ENCODE measurements at places on chromosomes 12 and 14. TPM values are rescaled to one million over a fixed set of nuclear protein-coding genes. Genes with fewer than 3 reads are reported as not detected.
A peak's percentile ranks its signal among the peaks of the same experiment; 100 is the strongest.

Gene SALL2
- total RNA-seq: 4.9 TPM

Gene PRB2
- not detected for total RNA-seq

GRCh38 chr12:94207849-94208621 is 59.7 kb downstream of the PLXNC1 start:
- no peak overlapping the region for H3K4me3 ChIP-seq
- H3K4me1 ChIP-seq: peaks cover 34% of the 10 kb centered on the region
- 0 out of 2 replicates have a peak, but pooled peaks cover 1% of the 10 kb centered on the region for H3K36me3 ChIP-seq
- H3K27me3 ChIP-seq: no peaks in the 10 kb centered on the region
- no peak overlapping the region for H3K27ac ChIP-seq

Gene CFL2
- 301 TPM for total RNA-seq

Gene ABCC9
- total RNA-seq: not detected

DNA sequence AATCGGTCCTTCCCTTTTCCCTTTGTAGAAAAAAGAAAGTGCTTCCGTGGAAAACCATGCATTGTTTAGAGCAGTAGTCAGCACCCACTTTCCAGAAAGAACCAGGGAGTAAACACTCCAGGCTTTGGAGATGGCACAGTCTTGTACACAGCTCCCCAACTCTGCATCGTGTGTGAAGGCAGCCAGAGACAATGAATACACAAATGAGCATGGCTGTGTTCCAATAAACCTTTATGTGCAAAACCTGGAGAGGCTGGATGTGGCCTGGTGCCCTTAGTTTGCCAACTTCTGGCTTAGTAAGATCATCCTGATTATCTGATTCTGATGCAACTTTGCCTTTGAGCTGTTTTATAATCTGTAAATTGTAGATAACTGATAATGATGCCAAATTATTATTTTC is 463.4 kb upstream of the TMEM132C start:
- no peaks in the 10 kb centered on the region for H3K4me1 ChIP-seq
- H3K27me3 ChIP-seq: no peaks in the 10 kb centered on the region
- DNase-seq: no peak

GRCh38 chr14:25250516-25250915 is 200.6 kb upstream of the STXBP6 start:
- H3K27me3 ChIP-seq: no peaks in the 10 kb centered on the region
- H3K36me3 ChIP-seq: no peaks in the 10 kb centered on the region
- DNase-seq: no peak
- H3K4me3 ChIP-seq: no peak overlapping the region
- no peaks in the 10 kb centered on the region for H3K4me1 ChIP-seq

GRCh38 chr12:121214166-121214777 is 4.3 kb downstream of the P2RX4 start:
- H3K27me3 ChIP-seq: no peaks in the 10 kb centered on the region
- no peak overlapping the region for H3K27ac ChIP-seq
- peaks cover 2% of the 10 kb centered on the region for H3K36me3 ChIP-seq
- H3K4me3 ChIP-seq: no peak overlapping the region
- DNase-seq: no peak

Gene CLMN
- 16.2 TPM for total RNA-seq

Gene DHRS2
- 2,867 TPM for total RNA-seq

DNA sequence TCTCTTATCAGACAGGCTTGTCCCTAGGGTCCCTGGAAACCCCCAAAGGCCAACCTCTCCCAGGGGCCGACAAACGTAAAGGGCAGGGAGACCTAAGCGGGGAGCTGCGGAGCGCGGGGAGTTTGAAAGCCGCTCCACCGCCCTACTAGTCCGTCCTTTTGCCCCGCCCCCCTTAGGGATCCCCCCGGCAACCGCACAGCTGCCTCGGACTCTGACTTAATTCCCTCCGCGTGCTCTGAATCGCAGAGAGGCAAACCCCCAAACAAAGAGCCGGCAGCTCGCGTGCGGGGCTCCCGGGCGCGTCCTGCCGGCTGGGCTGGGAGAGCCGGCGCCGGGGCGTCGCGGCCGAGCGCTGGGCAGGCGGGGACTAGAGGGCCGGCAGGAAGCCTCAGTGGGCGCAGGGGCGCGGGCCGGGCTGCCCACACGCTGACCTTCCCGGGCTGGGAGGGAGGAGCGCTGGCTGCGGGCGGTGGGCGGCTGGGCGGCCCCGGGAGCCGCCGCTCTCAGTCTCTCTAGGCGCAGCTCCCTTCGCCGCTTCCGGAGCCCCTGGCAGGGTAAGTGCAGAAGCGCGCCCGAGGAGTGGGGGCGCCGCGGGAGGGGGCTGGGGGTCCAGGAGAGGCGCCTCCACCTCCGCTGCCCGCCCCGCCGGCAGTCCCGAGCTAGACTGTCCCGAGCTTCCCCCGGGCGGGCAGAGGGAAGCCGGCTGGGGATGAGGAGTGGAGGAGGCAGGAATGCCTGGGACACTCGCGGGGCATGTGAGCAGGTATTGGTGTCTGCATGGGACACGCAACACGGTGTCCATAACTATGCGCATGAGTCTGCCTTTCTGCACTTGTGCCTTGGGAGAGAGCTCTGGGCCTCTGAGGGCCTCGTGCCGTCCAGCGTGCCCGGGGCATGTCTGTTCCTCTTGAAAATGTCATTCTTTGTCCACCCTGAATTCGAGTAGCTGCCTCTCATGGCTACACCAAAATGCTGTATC is at the start of gene TSPAN11:
TSPAN11 (plus strand) TSS at position 506 of the 979 bp plus-strand sequence. CDS start 27,244 bp downstream, outside the sequence.
- H3K4me1 ChIP-seq: no peaks in the 10 kb centered on the region
- no peaks in the 10 kb centered on the region for H3K36me3 ChIP-seq
- H3K27me3 ChIP-seq: peaks cover 68% of the 10 kb centered on the region
- no peak within 1 kb of the TSS for H3K27ac ChIP-seq
- DNase-seq: no peak

DNA sequence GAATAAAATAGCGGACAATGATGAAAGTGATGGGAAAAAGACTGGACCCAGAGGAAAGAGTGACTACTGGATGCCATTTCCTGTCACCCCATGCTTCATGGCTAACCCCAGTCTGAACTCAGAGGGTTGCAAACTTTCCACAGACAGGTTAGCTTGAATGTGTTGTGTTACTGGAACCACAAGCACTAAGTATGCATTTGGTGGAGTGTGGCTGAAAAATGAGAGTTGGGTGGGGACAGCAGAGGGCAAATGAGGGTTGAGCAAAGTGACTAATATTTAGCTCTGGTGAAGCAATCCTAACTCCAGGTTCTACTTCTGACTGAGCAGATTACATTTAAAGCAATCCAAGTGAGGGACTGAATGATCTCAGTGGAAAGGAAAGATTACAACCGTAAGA is 1.6 kb downstream of the SLC16A7 start:
- H3K27me3 ChIP-seq: no peaks in the 10 kb centered on the region
- H3K4me3 ChIP-seq: no peak overlapping the region
- DNase-seq: peak; percentile 16
- no peaks in the 10 kb centered on the region for H3K36me3 ChIP-seq

- no peak for DNase-seq
- no peaks in the 10 kb centered on the region for H3K36me3 ChIP-seq
- H3K4me3 ChIP-seq: no peak within 1 kb of the TSS
- peaks cover 30% of the 10 kb centered on the region for H3K4me1 ChIP-seq
- H3K27ac ChIP-seq: no peak within 1 kb of the TSS
Measured at GRCh38 chr12:53207042-53207441, at the start of gene ITGB7. TSS of gene ITGB7 (minus strand) at chr12:53207251. CDS start at chr12:53200443, 6,808 bp downstream.

All from HepG2 (cell line).